ENCODE measurements at places on chromosomes 5 and 9.

- peak; percentile 65 for DNase-seq
These were observed 51.4 kb downstream of the PFDN1 start for GRCh38 chr5:140251527-140251973.

GRCh38 chr9:127931092-127931881, 710 bp upstream of the PIP5KL1 start:
- peak; percentile 41 for DNase-seq

DNA sequence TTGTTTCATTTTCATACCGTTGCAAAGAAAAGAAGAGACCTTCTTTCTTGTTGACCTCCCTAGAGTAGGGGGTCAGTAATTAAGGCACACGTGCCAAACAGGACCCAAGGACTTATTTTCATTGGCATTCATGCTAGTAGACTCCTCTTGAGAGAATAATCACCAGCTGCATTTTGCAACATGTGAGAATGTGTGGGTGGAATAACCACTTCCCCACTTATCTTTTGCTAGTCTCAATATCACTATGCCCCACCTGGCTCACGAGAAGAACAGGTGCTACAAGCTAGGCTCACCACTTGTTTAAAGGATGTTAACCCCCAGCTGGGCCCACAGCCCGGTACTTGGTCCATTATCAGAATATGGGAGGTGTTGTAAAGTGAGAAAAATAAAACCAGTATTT, 460.7 kb upstream of the MEF2C start:
- no peak for DNase-seq

GRCh38 chr9:123406016-123406415, 50.0 kb downstream of the CRB2 start:
- DNase-seq: no peak

DNA sequence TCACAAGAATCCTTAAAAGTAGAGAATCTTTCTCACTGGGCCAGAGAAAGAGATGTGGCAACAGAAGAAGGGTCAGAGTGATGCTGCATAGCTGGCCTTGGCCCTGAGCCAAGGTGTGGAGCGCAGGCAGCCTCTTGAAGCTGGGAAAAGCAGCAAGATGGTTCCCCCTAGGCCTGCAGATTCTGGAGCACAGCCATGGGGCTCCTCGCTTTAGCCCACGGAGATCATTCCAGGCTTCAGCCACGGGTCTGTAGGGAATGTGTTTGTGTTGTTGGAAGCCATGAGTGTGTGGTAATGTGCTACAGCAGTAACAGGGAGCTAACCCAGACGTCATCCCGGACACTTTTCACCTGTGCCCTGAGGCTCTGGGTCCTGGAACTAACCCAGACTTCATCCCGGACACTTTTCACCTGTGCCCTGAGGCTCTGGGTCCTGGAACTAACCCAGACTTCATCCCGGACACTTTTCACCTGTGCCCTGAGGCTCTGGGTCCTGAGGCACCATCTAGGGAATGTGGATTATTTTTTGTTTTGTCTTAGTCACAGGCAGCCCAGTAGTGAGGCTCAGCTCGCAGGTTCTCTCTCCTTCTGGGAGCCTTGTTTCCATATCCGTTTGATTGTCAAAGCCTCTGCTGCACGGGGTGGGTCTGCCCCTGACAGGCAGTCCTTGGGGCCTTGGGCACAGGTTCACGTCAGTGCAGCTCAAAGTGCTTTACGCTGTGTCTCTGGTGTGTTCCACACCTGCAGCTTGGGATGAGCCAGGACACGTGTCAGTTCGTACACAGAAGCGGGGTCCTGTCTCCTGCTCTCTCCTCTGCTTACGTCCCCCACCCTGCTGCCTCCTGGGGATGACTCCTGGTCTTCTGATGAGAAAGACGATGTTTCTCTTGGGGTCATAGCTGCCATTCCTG, 56.3 kb upstream of the EXOC3 start:
- DNase-seq: no peak

DNA sequence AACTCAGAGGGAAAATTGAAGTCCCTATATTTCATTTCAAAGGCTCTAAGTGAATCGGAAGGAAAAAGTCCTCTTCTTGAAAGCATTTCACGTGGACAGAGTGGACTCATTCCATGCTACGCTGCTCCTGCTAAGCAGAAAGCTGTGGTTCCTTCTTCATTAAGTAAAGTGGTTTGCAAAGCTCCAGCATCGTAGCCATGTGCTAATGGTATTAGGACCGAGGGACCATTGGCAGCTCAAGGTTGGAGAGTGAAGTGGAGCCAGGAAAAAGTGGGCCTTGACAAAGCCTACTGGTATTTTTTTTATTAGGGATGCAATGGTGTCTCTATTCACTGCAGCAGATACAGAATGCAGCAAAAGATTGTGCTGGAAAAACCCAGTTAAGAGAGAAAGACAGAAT, 16.4 kb upstream of the SEMA4D start:
- DNase-seq: no peak

DNA sequence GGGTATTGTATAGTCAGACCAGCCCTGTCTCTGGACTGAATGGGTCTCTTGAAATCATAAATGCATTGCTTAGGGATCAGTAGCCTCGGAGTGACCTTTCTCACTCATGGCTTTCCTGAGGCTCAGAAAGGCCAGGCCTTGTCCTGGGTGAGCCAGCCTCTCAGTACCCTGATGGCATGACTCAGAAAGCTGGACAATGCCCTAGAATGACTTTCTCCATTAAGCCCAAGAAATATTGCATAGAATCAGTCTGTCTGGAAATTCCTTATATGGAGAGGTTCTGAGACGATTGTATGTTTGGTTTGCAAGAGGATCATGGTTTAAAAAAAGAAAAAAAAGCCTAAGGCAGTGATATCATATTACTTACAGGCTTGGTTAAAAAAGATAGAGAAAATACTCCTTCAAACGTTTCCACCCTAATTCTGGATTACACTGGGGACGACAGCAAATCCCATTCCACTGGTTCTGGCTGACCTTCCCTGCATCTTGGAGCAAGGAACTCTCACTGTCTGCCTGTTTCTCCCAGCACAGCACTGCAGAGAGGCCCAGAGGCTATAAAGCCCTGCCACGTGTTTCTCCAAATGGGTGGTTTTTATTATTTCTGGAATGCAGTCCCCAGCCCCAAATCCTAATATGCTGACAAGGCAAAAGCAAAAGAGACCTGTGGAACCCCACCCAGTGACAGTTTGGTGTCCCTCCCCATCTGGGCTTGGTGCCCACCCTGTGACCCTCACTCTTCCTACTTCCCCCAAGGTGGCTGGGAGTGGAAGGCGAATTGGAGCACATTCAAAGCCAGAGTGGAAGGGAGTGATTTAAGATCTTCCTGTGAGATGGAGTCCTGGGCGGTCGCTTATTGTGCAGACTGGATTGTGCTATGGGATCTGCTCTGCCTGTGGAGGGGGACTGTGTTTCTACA, 34.4 kb downstream of the MAP1B start:
- DNase-seq: no peak

DNA sequence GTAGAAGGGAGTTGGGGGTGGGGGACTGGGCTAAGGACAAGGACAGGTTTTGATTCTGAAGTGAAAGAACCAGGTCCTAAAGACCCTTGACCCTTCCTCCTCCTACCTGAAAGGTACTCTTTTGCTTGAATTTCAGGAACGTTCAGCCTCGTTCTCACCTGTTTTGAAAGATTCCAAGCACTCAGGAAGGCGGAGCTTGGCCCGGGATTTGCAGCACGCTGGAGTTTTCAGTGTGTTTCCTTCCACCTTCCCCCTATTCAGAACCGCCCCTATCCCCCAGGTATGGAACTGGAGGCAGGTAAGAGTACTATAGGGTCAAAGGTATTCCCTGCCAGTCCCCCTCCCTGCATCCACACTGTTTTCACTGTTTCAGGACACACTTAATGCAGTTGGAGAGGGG, 7.1 kb downstream of the EGR1 start:
- no peak for DNase-seq

- no peak for DNase-seq
These were observed 64.2 kb downstream of the CFAP77 start for GRCh38 chr9:132474253-132474652.

DNA sequence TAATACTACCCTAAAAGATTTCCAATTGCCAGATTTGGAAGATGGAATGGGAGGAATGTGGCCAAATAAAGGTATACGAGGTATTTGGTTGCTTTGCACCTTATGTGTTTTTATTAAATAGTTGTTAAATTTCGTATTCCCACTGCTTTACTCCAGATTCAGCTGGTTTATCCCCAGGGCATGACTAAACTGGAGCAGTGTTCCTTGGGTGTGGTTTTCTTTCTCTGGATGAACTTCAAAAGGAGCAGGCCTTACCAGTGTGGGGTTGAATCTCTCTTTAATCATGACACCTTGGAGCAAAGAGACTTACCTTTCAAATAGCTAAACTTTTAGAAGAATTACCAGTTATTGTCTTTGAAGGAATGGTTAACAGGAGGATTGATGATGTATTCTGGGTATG, 121.7 kb upstream of the BNC2 start:
- DNase-seq: no peak

- DNase-seq: peak; percentile 52
These were observed 549.3 kb downstream of the RAB3C start for GRCh38 chr5:59132131-59132530.

DNA sequence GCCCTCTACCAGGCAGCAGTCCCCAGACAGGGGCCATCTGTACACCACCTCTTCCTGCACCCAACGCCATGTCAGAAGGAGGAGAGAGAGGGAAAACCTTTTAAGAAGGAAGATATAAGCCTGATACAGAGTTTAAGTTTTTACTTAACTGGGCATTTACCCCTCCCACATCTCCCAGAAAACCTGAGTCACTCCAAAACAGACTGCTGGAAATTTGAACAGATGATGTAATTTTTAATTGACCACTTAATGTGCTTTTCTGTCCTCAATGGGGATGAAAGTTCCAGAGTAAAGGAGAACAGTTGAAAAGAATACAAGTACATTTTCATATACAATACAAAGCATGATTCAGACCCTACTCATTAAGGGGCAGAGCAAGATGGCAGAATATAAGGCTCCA, 63.9 kb downstream of the TTC39B start:
- DNase-seq: no peak

GRCh38 chr5:42495914-42496313, 72.7 kb downstream of the GHR start:
- DNase-seq: no peak

DNA sequence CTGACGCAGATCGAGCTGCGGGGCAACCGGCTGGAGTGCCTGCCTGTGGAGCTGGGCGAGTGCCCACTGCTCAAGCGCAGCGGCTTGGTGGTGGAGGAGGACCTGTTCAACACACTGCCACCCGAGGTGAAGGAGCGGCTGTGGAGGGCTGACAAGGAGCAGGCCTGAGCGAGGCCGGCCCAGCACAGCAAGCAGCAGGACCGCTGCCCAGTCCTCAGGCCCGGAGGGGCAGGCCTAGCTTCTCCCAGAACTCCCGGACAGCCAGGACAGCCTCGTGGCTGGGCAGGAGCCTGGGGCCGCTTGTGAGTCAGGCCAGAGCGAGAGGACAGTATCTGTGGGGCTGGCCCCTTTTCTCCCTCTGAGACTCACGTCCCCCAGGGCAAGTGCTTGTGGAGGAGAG, 4.6 kb upstream of the PHYHD1 start:
- DNase-seq: no peak
